Foreskin melanocyte (primary cell): ENCODE measurements at places on chromosomes 12 and 14.

DNA sequence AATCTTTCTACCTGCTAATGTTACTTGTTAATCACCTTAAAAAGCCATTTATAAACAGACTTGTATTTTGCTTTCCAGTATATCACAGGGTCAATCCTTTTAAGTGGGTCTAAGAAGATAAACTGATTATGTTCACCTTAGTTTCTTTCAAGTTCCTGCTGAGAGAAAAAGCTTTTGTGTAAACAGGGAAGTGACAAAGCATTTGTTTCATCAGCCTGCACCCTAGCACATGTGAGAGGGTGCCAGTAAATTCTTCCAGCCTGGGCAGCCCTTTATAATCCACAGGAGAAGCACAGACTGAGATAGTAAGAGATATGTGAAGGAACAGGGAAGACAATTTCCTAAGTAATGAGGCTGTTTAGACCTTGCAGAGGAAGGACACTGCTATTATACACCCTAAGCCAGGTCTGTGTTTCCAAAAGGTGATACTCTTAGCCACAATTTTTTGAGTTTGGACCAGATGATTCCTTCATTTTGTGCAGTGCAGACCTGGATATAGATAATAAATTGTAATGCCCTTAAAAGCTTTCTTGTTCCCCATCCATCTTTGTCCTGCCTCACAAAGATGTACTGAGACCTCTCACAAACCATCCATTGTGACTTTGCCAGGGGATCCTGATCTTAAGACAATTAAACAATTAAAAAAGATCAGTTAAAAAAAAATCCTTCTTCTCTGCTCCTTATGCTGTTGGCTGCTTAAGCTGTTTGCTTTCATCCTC lies 150.7 kb downstream of the KTN1 start:
- no peak for DNase-seq

- DNase-seq: peak; percentile 32
Observed at GRCh38 chr12:32217354-32218310, 111.0 kb downstream of the BICD1 start.

DNA sequence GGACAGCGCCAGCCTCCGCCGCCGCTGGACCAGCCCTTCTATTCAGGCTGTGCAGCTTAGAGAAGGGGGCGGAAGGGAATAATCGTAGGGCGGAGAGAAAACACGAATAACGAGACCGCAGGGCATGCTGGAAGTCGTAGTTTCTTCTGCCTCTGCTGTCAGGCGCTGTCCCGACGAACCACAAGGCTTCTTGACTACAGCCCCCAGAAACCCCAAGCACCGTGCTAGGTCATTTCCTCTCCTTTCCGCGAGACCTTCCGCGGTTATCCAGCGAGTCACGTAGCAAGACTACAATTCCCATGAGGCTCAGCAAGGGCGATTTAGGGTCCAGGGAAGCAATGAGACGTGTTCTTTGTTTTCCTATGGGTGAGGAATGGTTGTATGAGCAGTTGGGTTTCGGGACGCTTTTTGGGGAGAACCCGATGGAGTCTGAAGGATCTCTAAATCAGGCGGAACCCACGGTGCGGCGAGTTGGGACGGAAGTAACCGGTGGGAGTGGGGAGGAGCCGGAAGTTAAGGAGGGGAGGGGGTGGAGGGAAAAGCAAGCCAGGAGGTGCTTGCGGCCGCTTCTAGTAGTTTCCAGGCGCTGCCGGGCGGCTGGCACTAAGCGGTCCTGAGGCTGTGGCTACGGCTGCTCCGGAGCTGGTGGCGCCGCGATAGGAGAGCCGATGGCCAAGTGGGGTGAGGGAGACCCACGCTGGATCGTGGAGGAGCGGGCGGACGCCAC lies at the start of the genes AHSA1 and VIPAS39:
Gene AHSA1 (plus strand): TSS at position 572 of the 727 bp plus-strand sequence. CDS start 97 bp downstream, at position 669.
Gene VIPAS39 (minus strand): TSS at position 80 of the 727 bp plus-strand sequence. CDS start 3,499 bp downstream, outside the sequence.
- peak; percentile 100 for DNase-seq

DNA sequence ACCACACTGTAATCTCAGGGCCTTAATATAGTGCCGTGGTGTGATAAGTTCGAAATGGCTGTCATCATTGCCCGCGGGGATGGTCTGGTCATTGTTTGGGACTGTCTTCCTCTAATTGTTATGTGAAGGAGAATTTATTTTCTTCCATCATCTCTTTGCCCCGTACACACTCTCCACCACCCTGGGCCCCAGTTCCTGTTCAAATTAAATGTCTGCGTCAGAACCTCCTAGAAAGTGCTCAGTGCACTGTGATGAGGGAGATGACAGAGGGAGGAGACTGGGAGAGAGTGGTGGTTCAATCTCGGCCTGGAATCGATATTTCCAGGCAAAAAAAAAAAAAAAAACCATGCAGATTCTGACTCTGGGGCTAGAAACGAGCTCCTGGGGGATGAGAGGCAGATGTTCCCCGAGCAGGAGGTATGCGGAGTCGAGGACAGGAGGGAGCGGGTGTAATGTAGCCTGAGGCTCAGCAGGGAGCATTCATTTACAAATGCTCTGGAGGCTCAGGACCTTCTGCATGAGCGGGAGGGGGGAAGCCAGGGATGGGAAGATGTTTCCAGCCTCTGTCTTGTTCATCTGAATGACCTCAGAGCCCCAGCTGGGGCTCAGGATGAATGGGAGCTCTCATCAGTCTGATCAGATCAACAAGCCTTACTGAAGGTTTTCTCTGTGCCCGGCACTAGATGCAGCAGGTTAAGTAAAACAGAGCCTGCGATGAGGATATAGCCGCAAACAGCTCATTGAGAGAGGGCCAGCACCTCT lies 219.5 kb downstream of the TBX5 start:
- DNase-seq: no peak

DNA sequence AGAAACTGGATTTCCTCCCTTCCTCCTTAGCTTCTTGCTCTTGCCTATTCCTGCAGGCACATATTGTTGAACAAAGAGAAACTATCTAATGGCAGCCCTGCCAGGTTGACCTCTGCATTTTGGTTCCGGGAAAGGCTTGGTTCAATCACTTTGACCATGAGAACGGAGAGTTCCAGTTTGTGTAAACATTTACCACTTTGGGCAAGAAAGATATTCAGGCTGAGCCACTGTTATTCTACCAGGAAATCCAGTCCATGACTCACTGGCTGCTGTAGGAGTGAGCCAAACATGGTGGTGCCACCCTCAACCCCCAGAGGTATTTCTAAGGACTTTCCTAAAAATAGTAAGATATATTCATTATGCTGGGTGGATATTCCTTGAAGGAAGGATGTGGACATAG lies 242.2 kb upstream of the OR4E1 start:
- no peak for DNase-seq

GRCh38 chr12:121783766-121784165 lies 9.7 kb downstream of the RHOF start:
- DNase-seq: no peak

- no peak for DNase-seq
Observed at GRCh38 chr14:67728258-67728657, 26.6 kb downstream of the RDH12 start.

- no peak for DNase-seq
Observed at GRCh38 chr14:69773571-69774276, 6.8 kb downstream of the SRSF5 start.

DNA sequence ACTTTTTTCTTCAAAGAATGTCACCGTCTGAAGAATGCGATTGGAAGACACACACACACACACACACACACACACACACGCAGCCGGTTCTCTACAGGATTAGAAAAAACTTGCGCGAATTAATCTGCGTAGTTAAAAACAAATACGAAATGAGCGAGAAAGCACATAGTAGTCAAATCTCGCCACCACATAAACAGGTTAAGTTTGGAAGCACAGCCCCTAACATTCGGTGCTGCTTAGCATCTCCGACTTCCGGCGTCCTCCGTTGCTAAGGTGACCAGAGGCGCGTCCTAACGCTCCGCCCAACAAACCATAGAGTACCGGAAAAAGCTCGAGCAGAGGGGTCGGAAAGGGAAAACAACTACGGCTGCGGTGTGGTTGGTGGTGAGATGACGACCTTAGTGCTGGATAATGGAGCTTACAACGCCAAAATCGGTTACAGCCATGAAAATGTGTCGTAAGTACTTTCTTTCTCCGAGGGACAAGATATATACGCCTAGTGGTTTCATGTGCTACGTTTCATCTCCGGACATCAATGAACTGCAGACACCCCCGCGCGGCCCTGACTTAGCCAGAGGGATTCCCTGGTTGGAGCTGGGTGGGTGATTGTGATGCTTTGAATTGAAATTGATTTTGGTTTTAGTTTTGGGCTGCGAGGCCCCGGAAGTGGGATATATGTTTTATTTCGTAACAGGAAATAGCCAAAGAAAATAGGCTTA lies at the start of gene ACTR6:
Gene ACTR6 (plus strand): TSS at position 353 of the 719 bp plus-strand sequence. CDS start 37 bp downstream, at position 390.
- DNase-seq: peak; percentile 94

DNA sequence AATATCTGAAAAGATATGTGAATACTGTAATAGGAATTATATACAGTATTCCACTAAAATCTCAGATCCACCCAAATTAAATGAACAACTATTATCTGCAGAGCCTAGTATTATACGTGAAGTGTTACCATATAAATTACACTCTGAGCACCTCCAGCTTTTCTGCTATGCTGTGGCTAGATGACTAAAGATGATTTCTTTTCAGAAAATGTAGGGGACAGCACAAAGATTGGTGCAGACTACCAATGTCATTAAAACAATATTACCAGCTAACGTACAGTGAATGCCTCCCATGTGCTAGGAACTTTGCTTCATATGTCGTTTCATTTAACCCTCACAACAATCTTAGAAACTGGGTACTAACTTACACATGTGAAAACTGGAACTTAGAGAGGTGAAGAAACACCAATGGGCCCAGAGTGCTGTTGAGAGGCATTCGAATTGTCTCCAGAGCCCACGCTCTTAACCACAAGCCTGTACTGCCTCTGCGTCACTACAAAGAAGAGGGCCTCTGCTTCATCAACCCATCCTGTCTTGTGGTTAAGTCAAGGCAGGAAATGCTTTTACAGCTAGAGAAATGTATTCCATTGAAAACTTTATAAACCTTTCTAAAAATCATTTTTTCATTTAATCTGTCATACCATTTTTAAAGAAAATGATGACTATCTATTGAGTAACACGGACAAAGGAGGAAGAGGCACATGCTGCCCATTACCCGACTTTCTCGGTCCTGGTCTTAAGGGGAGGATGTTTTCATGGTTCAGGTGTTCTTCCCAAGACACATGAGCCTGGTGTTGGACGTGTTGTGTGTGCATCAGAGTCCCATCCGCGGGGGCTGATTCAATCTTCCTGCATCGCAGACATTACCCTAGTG lies 1.3 kb downstream of the GPR65 start:
- DNase-seq: no peak

DNA sequence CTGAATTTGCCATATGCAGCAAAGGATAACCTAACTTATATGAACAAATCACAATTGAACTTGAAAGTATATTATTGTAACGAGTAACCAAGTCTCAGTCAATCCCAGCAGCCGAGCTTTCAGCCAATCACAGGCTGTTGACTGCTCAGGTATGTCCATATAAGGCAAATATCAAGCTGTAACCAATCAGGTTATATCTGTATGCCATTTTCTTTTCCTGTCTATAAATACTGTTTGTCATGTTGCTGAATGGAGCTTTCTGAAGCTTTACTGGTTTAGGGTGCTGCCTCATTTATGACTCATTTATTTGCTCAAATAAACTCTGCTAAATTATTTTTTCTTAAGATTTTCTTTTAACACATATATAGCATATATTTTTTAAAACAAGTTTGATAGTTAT lies 1059.5 kb downstream of the GALC start:
- no peak for DNase-seq
